Erythroblast (primary cell): ENCODE measurements at places on chromosomes 3 and 15.

DNA sequence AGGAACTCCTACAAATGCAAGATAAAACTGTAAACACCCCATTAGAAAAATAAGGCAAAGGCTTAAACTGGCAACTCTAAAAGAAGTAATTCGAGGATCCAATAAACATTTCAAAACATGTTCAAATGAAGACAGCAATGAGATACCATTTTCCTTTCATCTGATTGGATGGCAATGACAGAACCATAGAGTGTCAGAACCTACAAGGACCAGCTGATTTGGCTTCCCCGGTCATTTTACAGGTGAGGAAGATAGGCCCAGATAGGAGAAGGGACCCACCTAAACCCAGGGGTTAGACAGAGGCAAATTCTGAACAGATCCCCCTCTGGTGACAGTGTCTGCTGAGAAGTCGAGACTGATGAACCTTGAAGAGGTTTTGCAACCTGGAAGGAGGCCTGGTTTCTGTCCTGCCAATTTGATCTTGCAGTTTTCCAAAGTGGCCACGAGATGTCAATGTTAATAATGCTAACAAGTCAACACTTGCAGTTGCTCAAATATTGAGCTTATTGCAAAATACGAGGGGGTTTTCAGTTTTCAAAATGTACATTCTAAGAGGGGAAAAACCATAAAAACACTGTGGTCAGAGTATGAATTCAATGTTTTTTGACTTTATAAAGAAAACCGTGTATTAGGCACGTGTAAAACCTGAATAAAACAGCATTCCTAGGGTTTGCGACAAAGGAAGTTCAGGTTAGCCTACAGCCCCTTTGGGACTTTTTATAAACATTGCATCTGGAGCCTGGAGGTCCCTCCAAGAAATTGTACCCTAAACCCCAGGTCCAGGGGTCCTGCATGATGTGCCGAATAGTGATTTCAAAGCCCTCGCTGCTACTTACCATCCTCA lies 21.5 kb downstream of the CFAP161 start:
- DNase-seq: peak; percentile 50

DNA sequence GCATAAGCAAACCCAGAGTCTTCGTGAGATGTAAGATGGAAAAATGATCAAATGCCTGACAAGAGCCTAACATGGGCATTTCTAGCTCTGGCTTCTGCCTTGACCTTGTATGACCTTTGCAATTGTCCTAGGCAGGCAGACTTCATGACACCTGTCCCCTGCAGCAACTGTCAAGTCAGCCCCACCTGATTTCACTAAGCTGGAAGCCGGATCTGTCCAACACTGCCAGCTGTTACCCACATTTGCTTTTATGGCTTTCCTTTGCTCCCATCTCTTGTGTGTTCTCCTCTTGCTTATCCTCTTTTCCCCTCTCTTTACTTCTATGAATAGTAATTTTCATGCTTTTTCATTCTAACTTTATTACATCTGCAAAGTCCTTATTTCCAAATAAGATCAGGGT lies 48.5 kb upstream of the TNIK start:
- DNase-seq: no peak

GRCh38 chr3:196638861-196639482 lies 522 bp upstream of the NRROS start:
- peak; percentile 71 for DNase-seq

GRCh38 chr3:165206454-165207266 lies 10.5 kb upstream of the SLITRK3 start:
- peak; percentile 55 for DNase-seq

DNA sequence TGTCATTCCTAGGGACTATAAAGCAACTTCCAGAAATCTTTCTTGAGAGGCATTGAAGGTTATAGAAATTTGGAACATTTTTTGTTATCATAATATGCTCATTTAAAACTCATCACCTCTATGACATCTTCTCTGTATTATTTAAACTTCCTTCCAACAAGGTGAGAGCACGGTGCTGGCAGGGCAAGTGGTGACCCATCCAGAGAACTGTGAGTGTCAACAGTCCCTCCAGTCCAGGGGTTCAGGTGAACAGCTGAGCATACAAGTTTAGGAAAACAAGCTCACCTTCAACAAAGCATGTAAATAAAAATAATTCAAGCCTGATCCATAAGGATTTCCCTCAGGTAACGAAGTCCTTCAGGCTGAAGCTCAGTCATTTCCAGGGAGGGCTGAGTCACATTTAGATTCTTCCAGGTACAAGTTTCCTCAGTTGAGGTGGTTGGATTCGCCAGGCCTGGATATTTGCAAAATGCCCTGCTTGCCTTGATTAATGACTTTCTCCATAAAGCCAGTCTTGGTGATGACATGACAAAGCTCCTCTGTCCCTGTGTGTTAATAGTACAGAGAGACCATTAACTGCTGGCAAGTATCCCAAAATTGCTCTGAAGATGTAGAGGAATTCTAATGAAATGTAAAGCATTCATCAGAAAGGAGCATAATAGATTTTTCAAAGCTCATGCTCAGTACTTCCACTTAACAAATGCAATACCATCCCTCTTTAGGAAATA lies 263.6 kb upstream of the GADL1 start:
- DNase-seq: no peak
